Omental fat pad (tissue), 4 donors: ENCODE measurements at places on chromosomes 12 and 14. TPM values are rescaled to one million over a fixed set of nuclear protein-coding genes. Genes with fewer than 3 reads are reported as not detected.

Gene SDR9C7
- total RNA-seq = not detected

GRCh38 chr12:94641283-94641682, 9.1 kb downstream of the TMCC3 start:
- DNase-seq = no peak

- DNase-seq = no peak
These were observed 345.2 kb downstream of the BCL11B start for GRCh38 chr14:98926801-98927200.

GRCh38 chr14:76677534-76678145, 83.6 kb upstream of the VASH1 start:
- no peak for DNase-seq

- no peak for DNase-seq
These were observed 11.2 kb upstream of the POP5 start for GRCh38 chr12:120592121-120593049.

- DNase-seq = no peak
These were observed 76.8 kb downstream of the HMGA2 start for GRCh38 chr12:65900912-65901672.
